ENCODE measurements at places on chromosomes 5 and 9.

- no peak for DNase-seq
Observed at GRCh38 chr9:35436933-35437332, 53.0 kb upstream of the RUSC2 start.

- no peak for DNase-seq
Observed at GRCh38 chr5:111337133-111337532, 112.9 kb downstream of the CAMK4 start.

DNA sequence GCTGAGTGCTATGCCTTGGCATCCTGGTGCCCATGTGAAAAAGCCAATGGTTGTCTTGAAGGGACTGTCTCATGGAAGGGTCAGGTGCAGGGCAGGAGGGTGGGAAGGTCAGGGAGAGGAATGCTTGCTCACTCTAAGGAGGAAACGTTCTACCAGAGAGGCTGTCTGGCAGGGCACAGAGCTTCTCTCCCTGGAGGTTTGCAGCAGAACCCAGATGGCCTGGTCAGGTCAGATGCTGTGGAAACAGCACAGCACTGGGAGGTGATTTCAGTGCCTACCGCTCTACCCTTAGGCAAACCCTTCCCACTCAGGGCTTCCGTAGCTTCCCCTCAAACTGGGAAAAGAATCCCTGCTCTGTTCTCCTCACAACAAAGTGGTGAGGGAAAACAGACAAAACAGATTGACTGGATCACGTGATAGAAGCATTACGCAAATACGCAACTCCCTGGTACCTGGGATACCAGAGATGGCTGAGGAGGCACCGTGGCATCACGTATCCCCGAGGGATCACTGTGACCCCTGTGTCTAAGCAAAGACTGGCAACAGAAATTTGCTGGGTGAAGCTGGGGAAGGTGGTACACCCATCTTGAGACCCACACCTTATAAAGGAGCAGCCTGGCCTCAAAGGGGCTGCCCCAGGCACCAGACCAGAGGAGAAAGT lies 3.9 kb upstream of the MGAT1 start:
- no peak for DNase-seq

DNA sequence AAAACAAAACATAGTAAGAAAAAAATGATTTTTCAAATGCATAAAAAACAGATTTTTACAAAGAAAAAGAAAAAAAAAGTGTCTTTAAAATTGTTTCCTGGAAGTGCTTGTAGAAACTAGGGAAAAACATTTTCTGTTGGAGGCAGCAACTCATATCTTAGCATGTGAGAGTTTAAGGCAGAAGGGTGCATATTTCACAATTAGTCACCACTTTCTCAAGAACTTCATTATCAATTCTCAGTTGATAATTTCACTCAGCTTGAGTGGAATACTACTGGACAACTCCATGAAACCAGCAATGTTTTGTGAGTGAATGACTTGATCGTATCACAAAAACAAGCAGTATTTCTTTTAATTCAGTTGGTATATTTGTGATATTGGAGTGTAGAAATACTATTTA lies 508.3 kb upstream of the DAB2 start:
- no peak for DNase-seq

- DNase-seq = no peak
Observed at GRCh38 chr9:136075881-136076678, 19.0 kb downstream of the NACC2 start.

DNA sequence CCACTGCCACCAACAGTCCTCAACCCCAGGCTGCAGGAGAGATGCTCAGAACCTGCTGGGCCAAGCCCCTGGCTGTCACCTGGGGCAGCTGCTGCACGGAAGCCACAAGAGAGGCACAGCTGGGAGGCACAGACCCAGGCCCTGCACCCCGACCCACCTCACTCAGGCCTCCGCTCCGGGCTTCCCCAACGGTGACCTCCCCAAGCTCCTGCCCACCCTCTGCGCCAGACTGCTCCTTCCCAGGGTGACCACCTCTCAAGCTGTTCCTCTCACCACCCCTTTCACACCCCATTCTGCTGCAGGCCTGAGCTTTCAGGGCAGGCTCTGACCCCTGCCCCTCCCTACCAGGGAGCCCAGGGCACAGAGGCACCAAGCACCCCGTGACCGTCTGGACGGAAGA lies 33.0 kb downstream of the VAV2 start:
- DNase-seq = no peak

DNA sequence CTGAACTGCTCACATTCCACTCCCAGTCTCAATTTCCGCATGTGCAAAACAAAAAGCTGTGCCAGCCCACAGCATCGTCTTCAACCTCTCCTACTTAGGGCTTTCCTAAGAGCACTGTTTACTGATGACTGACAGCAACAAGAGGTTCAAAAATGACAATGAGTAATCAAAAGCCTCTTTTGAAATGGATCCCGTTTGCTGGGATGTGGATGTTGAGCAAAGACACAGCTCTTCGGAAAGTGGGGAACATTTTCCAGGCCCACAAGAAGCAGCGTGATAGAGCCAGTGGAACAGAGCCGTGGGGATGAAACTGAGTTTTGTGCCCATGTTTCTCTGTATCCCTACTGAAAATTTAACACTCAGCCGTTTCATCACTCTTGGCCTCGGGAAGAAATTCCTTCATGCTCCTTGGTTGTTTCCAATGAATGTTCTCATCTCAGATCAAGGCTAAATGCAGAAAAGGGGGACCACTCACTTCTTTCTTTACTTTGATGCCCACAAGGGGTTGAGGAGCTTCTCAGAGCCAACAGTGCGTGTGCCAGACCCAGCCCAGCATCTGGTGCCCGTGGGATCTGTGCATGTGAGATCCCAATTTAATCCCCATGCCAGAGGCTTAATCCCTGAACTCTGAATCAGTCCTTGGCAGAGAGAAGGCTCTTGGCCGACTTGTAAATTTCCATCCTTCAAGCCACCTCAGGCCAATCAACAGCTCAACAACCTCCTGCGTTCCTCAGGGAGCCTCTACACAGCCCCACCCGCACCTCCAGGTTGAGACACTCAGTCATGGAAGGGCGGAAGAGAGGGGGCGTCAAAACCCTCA lies 230.2 kb upstream of the DAPK1 start:
- DNase-seq = no peak

- DNase-seq = no peak
Observed at GRCh38 chr5:132229236-132229635, 1.6 kb upstream of the P4HA2 start.

GRCh38 chr5:143605403-143606005 lies 202.0 kb upstream of the NR3C1 start:
- DNase-seq = no peak

DNA sequence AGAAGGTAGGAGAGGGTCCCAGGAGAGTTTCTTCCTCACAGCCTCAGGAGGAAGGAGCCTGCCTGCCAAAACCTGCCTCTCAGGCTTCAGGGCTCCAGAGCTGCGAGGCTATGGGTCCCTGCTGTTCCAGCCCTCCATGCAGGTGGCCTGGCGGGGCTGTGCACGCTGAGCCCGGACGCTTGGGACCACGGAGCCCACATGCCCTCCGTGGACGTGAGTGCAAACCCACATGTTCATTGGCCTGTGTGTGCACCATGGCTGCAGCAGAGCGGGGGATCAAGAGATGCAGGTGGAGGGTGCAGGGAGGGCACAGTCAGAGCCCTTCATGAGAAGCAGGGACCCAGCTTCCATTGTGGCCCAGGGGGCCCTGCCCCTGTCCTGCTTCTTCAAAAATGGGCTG lies 287.3 kb downstream of the IRX2 start:
- no peak for DNase-seq

DNA sequence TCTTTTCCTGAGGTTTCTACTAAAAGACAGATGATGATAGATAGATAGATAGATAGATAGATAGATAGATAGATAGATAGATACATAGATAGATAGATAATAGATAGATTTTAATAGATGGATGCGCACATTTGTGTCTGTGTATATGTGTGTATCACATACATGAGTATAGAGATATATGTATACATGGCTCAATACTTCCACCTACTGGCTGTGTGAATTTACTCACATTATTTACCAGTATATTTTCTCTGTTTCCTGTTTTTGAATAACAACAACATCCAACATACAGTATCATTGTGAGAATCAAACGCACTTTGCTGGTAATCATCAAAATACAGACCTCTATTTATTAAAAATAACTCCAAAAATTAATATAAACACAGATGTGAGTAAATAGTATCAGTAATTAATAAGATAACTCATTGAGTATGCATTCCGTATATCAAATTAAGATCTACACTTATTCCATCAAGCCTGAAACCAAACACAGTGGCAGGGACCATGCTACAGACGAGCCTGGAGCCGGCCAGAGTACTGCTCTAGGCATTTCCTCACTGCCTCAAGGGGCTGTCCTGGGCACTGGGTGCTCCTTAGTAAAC lies 338.0 kb downstream of the SEMA5A start:
- DNase-seq = no peak

DNA sequence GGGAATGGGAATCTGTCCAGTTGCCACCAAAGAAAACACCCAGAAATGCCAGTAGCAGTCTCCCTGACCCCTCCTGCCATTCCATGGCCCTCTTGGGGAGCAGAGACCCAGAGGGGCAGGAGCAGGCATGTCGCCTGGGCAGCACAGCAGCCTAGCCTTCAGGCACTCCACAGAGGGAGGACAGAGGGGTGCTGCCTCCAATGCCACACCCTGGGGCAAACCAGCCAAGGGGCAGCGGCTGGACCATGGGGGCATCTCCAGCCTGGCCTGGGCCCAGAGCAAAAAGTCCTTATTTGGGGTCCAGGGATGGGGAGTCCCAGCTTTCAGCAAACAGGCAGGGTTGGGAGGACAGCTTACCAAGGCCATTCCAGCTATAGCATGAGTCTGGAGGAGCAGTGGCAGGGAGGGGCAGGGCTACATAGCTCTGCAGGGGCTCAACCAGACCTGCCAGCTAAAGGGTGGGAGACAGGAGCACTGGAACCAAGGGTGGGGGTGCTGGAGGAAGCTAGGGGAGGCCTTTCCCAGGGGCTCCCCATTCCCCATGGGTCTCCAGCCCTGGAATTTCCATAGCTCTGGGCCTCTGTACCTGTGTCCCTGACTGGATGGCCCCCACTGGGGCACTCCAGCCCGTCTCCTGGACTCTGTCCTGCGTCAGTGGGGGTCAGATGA lies 6.7 kb downstream of the BRD3 start:
- no peak for DNase-seq
